ENCODE measurements at places on chromosomes 4 and X.

- no peak for DNase-seq
Observed at GRCh38 chr4:18645351-18645750, 623.8 kb upstream of the LCORL start.

GRCh38 chr4:90442619-90443018, 315.4 kb downstream of the CCSER1 start:
- no peak for DNase-seq

GRCh38 chr4:153275380-153276276, 68.9 kb upstream of the MND1 start:
- no peak for DNase-seq

- no peak for DNase-seq
Observed at GRCh38 chr4:150577796-150578195, 4.2 kb upstream of the MAB21L2 start.

DNA sequence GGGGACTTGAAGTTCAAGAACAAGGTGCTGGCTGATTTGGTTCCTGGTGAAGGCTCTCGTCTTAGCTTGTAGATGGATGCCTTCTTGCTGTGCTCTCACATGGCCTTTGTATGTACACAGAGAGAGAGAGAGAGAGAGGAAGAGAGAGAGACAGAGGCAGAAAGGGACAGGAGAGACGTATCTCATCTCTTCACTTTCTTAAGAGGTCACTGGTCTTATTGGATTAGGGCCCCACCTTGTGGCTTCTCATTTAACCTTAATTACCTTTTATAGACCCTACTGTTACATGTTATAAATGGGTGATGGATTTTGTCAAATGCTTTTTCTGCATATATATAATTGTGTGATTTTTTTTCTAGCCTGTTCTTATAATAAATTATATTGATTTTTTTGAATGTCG, 1444.2 kb downstream of the ADGRL3 start:
- no peak for DNase-seq

DNA sequence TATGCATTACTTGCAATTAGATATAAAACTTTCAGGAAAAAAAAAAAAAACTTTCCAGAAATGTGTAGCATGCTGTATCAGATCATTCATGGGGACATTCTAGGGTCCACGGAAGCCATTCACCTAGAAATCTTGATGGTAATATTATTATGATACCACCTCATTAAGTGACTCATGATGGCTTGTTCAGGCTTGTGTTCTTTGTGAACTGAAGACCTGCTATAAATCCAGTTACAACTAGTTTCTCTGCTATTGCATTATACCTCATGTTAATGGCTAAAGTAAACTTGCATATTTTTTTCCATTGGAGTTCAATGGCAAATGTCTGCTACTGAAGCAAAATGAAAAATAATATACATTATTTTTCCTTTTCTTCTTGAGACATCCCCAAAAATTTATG, 35.3 kb upstream of the PTPN13 start:
- DNase-seq = no peak

- no peak for DNase-seq
Observed at GRCh38 chr4:75705198-75705977, 19.0 kb upstream of the USO1 start.

DNA sequence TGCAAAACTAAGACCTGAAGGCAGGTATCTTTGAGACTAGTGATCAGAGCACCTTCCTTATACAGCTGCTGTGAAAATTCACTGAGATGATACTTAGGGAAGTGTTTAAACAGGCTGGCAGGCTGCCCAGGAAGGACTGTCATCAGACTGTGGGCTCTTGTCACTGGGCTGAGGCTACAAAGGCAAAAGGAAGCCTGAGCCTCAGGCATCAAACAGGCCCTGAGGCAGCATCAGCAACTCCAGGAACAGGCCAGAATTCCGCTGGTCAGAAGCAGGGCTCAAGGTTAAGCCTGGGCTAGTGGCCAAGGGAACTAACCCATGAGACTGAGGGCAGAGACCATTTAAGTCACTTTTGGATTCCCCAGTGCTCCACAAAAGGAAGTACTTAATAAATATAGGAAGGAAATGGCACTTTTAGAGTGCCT, 12.8 kb downstream of the PJA1 start:
- no peak for DNase-seq

- no peak for DNase-seq
Observed at GRCh38 chr4:84574069-84574720, 8.7 kb upstream of the CDS1 start.

GRCh38 chr4:128298852-128299251, 11.2 kb upstream of the PGRMC2 start:
- no peak for DNase-seq

- DNase-seq = no peak
Observed at GRCh38 chr4:100240008-100240407, 49.7 kb upstream of the DDIT4L start.

GRCh38 chrX:626745-627509, 3.7 kb upstream of the SHOX start:
- DNase-seq = no peak

- no peak for DNase-seq
Observed at GRCh38 chrX:123626962-123627361, 105.9 kb downstream of the THOC2 start.

DNA sequence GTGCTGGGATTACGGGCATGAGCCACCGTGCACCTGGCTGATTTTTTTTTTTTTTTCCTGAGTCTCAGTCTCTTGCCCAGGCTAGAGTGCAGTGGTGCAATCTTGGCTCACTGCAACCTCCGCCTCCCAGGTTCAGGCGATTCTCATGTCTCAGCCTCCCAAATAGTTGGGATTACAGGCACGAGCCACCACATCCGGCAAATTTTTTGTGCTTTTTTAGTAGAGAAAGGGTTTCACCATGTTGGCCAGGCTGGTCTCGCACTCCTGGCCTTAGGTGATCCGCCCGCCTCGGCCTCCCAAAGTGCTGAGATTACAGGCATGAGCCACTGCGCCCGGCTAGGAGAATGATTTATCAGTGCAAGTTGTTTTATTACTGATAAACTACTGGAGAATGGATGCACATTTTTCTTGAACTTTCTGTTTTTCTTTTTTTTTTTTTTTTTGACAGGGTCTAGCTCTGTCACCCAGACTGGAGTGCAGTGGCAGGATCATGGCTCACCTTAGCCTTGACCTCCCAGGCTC, 39.7 kb upstream of the DHRSX start:
- DNase-seq = no peak

DNA sequence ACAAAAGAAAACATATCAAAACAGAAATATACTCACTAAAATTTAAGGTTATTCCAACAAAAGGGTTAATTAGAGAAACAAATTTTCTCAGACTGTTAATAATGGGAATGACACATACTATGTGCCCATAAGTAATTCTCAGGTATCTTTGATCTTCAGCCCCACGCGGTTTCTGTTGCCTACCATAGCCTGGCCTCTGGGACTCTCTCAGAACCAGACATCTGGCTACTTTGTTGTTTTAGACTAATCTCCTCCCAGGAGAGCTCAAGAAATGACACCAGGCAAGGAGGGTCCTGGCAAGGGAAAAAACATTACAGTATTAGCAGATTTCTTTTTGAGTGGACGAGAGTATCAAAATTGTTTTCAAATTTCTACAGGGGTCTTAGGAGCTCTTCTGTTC, 43.7 kb downstream of the SLC10A7 start:
- no peak for DNase-seq

- DNase-seq = no peak
Observed at GRCh38 chr4:172726001-172726423, 442.6 kb upstream of the GALNT7 start.

DNA sequence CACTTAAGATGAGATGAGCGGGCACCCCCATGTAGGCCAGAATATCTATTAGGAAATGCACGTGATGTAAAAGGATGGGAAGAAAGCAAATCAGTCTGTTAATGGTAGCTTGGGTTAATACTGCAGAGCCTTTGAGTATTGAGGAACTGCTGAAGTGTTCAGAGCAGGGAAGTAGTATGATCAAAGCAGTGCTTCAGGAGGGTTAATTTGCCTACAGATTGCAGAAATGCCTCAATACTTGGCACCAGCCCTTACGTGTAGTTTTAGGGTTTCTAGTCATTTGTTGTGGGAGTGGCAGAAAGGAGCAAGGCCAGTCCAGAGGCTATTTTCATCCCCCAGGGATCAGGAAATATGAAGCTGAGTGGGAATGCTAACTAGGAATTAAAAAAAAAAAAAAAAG, 19.7 kb downstream of the ZFX start:
- DNase-seq = no peak

DNA sequence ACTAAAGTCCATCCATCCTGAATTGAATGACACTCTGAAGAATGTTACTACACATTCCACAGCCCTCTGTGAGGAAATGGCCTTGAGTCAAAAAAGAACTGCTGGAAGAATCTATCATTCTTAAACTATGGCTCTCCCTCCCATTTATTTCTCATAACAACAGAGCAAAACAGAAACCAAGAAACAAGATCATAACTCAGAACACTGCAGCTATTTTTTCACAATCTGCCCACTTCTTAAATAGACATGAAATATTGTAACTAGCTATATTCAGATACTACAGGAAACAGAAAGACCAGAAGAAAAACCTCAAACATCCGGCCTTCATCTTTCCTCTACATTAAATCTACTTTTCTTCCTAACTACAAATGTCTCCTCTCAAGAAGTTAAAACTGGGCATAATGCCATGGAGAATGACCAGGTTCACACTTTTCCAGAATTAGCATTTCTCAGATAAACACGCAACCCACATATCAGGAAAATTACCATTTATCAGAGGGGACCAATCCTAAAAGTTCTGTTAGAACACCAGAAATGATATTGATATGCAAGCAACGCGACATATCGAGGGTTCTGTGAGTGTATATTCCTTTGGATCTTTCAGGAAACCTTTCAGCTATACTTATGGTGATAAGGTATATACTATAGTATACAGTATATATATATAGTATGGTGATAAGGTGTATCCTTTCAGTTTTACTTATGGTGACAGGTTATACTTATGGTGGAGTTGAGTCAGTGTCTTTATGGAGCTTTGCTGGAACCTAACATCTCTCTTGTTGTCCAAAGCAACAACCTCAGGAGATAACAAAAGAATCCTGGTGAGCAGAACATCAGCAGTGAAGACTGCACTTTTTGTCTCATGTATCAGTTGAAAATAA, 60.4 kb upstream of the IRF2 start:
- DNase-seq = no peak

GRCh38 chrX:11401966-11402365, 108.8 kb downstream of the AMELX start:
- DNase-seq = no peak

- no peak for DNase-seq
Observed at GRCh38 chrX:133414406-133415275, 648 bp downstream of the GPC4 start.

GRCh38 chr4:181745933-181746625, 497.1 kb upstream of the TENM3 start:
- no peak for DNase-seq

DNA sequence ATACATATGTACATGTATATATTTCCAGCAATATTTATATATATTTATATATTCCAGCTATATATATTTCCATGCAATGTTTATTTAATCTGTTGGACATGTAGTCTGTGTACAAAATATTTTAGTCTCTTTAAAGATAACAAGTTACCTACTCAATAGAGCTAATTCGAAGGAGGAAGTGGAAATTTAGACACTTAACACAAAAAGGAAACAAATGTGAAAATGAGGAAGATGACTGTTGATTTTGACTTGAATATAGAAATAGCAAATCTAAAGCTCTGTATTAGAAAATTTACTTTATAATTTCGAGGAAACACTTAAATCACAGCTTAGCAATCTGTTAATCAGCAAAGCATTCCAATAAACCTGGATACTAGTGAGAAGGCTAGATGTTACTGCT, 1064.4 kb downstream of the PCDH7 start:
- DNase-seq = no peak

DNA sequence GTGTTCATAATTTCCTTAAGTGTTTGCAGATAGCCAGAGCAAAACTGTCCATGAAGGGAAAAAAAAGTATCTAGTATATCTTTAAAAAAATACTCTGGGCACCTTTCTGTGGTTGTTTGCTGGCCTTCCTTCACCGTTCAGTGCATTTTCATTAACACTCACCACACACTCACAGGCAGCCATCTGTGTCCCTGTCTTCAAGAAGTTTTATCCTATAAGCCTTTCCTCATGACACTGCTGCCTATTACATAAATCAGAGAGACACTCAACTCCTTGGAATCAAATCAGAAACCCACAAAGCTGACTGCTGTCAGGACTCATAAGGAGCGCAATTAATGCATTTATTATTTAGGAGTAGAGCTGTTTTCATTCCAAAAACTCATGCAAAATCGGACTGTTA, 1720.2 kb downstream of the PCDH7 start:
- no peak for DNase-seq

DNA sequence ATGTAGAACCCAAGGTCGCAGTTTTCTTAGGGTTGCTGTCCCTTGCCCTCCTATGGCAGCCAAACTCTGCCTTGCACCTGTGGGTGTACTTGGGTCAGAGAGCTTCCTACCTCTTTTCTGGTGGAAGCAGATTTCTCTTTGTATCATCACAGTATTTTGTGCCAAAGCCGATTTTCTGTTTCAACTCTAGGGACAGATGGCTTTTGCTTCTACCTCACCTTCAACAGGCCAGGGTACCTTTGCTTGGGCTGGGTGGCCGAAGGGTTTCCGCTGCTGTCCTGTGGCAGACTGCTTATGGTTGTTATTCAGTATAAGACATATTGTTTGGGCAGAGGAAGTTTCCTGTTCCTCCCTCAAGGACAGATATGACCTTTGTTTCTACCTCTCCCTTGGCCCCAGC, 22.4 kb downstream of the NEIL3 start:
- DNase-seq = no peak

- no peak for DNase-seq
Observed at GRCh38 chr4:6878451-6879059, 31.1 kb upstream of the TBC1D14 start.

- peak; percentile 76 for DNase-seq
Observed at GRCh38 chr4:1009542-1010394, 1.7 kb upstream of the FGFRL1 start.

DNA sequence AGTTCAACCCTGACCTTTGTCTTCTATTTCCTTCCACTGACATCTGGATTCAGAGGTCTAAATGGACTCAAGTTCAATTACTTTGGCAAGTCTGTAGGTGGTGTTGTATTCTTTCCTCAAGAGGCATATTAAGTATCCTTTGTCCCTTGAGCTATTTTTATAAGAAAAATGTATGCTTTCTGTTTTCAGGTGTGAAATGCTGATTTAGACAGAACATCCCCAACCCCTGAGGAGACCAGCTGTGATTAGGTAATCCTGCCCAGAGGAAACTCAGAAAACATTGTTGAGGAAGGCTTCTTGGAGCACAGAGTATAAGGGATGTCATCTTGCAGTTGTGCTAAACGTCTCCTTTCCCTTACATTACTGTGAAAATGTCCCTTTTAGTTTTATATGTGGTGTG, 46.6 kb upstream of the EGFL6 start:
- no peak for DNase-seq

DNA sequence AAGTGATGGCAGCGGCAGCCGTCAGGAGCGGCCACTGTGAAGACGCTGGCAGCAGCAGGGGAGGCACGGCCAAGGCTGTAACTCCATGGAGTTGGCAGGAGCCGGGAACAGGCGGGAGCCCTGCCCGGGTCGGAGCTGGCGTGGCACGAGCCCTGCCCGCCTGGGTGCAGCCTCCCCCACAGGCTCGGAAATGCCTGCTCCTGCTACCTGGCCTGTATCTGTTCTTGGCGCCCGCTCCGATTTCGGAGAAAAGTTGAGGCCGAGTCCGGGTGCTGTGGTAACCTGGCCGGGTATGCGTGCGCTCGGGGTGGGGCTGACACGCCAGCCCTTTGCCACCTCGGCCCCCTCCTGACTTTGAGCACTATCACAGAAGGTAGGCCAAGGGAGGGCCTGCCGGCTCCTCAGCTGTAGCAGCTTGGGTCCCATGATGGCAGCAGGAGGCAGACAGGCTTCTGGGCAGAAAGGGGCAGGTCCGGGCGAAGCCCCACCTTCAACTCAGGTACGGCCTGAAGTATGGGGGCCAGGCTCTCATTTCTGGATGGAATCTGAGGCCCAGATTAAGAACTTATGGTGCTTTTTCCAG, 51.2 kb upstream of the SHISA3 start:
- DNase-seq = no peak
